ENCODE measurements at places on chromosomes 2 and 18. TPM values are rescaled to one million over a fixed set of nuclear protein-coding genes. Genes with fewer than 3 reads are reported as not detected.

DNA sequence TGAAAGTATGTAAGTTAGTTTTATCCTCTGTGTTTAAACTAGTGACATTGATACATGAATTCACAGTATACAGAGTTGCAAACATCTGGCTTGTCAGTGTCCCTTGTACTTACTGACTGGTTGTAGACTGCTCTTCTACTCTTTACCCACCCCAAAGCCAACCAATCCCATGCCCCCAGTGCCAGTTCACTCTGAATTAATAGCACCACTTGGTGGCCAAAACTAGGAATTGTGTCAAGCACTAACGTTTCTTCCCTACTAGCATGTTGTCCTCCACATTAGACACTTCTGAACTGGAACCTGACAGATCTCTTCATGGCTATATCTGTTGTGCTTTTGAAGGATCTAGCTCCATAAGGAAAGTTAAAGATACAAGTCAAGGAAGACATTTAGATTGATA, 27.2 kb upstream of the OTX1 start:
- DNase-seq: no peak

GRCh38 chr2:66667301-66667700, 232.4 kb downstream of the MEIS1 start:
- no peak for DNase-seq

- DNase-seq: no peak
These were observed 2.8 kb upstream of the MXD1 start for GRCh38 chr2:69911985-69912563.

The DCDC2C gene
- not detected for total RNA-seq

The SOX11 gene
- not detected for total RNA-seq

- DNase-seq: no peak
These were observed 60.3 kb downstream of the RFTN2 start for GRCh38 chr2:197615016-197615652.

DNA sequence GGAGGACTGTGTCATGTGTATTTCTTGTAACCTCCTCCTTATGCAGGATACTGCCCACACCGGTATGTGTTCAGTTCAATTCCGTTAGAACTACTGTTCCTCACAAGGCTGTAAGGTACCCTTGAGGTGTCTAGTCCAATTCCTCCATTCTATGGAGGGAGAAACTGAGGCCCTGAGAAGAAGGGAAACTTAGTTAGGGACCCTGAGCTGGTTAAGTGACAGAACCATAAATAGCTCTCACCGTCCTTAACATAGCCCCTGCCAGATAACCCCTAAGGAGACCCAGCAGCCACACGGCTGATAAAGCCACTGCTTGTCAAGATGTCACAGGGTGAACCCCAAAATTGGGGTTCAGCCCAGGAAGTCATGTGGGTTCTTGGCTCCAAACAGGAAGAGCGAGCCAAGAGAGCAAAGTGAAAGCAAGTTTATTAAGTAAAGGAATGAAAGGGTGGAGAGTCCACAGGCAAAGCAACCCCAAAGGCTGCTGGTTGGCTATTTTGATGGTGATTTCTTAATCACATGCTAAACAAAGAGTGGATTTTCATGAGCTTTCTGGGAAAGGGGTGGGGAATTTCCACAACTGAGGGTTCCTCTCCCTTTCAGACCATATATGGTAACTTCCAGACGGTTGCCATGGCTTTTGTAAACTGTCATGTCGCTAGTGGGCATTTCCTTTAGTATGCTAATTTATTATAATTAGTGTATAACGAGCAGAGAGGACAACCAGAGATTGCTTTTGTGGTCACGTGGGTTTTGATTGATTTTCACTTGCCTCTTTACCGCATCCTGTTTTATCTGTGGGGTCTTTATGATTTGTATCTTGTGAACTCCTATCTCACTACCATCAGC, 83.4 kb upstream of the RTN4 start:
- peak; percentile 63 for DNase-seq

DNA sequence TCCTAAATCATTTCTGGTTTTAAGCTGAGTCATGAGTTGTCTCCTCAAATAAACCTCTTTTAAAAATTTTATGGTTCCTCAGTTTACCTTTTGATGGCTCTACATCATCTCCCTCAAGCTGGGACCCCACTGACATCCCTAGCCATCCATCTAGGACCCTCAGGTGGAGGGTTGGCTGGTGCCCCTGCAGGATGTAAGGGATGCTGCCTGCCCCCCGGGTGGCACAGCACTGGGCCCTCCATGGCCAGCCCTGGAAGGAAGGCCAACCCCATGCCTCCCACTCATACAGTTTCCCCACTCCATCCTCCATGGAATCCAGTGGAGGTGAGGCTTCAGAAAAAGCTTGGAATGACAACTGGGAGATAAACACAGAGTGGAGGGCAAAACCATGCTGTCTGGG, 17.2 kb upstream of the GPC1 start:
- no peak for DNase-seq

GRCh38 chr18:61719671-61720070, 173.1 kb downstream of the RNF152 start:
- DNase-seq: no peak

The SNORC gene
- total RNA-seq: 1.7 TPM

GRCh38 chr18:24369426-24369825, 28.2 kb downstream of the OSBPL1A start:
- peak; percentile 66 for DNase-seq

DNA sequence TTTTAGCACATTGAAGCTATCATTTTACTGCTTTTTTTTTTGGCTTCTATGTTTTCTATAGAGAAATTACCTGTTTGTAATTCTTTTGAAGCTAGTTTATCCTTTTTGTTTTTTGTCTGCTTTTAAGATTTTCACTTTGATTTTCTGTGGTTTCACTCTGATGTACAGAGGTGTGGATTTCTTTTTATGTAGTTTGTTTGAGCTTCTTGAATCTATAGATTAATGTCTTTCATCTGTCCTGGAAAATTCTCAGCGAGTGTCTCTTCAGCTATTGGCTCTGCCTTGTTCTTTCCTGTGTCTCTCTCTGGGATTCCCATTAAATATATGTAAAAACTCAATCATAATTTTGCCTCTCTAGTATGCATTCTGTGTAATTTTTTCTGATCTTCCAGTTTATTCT, 8.4 kb downstream of the POLE4 start:
- DNase-seq: no peak

- DNase-seq: no peak
These were observed 39.1 kb downstream of the CYRIA start for GRCh38 chr2:16626497-16626896.

GRCh38 chr2:79670198-79670597, 157.3 kb downstream of the CTNNA2 start:
- no peak for DNase-seq

DNA sequence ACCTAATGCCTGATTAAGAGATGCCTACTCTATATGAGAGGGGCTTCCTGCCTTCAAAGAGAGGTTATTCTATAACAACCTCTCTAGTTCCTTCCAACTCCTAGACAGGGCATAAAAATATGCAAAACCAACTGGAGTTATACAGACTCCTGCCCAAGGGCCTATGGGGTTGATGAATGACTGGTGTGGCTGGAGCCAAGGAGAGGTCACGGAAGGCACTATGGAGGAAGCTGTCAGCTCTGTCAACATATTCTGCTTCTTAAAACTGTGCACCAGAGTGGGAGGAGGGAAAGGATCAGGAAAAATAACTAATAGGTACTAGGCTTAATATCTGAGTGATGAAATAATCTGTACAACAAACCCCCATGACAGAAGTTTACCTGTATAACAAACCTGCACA, 120.9 kb upstream of the CDC42EP3 start:
- DNase-seq: no peak

DNA sequence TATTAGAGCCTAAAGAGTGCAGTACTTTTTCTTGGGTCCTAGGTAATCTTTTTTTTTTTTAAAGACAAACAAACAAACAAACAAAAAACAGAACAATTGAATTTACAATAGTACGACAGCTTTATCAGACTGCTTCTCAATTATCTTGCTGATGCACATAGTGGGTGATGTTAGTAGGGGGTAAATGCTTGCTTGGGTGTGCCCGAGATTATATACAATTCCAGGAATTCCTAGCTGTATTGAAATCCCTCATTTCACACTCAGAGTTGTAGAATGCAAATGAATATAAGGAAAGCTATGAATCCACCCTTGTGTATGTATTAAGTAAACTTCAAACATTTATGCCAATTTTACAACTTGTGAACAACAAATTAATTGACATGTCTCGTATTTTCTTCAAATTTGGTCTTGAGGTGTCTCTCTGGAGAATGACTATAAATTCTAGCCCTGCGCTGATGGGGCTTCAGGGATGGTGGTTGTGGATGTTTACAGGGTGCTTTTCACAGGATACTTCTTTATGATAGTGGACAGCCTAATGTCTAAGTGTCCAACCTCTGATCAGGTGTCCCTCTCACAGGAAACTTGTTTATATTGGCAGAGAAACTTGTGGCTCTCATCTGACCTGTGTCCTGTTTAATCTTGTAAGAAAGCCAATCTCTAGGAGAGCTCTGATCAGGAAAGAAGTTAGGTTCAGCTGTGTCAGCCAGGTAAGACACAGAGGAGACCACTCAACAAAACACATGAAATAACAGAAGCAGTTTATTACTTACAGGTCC, 61.9 kb upstream of the SLC39A10 start:
- DNase-seq: no peak

The UGT1A4 gene
- not detected for total RNA-seq

The MBD1 gene
- 69.4 TPM for total RNA-seq

GRCh38 chr2:164155558-164155957, 419.8 kb upstream of the FIGN start:
- no peak for DNase-seq

- no peak for DNase-seq
These were observed 43.0 kb upstream of the CAVIN2 start for GRCh38 chr2:191889931-191890330.

DNA sequence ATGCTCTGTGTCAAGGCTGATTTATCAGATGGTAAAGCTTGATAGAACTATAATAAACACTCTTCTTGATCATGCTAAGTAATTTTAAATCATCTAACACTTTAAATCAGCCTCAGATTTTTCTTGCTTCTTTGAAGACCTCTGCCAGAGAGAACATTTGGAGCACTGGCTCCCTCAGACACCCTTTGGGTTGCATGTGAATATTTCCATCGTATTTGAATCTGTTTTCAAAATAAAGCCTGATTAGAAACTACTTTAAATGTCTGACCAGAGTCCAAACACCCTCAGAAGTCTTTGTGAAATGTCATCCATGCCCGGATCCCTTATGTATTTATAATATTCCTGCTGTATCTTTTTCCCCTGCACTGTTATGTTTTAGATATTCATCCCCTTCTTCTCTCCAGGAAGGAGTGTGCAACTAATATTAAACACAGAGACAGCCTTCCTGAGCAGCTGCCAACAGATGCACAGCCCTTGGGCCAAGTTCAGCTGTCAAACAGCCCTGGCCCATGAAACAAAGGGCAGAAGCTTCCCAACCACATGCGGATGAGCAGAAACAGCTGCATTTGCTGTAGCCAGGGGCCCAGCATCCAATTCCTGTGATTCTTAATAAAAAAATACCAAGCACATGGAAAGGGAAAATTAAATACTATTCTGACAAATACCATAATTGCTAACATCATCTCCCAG, 46.5 kb downstream of the DPP10 start:
- no peak for DNase-seq

DNA sequence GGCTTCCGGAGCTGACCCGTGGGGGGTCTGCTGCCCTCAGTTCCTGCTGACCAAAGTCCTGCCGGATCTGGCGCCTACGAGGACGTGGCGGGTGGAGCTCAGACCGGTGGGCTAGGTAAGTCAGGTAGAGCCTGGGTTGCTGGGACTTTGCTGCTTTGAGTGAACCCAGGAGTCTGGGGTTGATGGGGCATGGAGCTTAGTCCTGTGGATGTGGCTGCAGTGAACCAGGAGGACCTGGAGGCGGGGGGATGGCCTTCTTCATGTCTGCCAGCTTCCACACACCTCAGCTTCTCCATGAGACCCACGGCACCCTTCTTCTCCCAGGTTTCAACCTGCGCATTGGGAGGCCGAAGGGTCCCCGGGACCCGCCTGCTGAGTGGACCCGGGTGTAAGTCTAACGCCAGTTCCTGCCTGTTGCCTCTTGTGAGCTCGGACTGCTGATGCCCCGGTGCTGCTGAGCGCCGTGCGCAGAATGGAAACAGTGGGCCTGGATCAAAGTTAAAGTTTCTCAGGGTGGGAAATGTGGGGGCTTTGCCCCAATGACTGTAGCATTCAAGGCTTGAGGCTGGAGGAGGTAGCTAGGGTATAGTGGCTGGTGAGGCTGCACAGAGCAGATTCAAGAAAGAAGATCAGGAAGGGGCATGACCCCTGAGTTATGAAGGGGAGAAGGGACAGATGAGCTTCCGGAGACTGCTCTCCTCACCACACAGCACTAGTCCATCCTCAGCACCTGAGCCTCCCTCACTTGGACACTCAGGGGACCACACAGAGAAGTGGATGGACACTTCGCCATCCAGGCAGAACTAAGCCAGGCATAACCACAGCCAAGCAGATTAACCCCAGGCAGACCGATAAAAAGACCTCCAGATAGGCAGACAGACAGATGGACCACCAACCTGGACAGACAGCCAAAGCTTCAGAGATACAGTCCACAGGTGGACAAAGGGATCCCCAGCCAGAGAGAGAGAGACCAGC, 17.3 kb downstream of the PTPN18 start:
- no peak for DNase-seq

GRCh38 chr2:71647356-71647755, 194.0 kb downstream of the DYSF start:
- DNase-seq: no peak

- no peak for DNase-seq
These were observed 7.6 kb downstream of the CYP26B1 start for GRCh38 chr2:72139874-72140620.

The CHST9 gene
- total RNA-seq: not detected

- no peak for DNase-seq
These were observed 72.7 kb downstream of the ACVR1 start for GRCh38 chr2:157803476-157803875.

The MYO7B gene
- total RNA-seq: 0.58 TPM

DNA sequence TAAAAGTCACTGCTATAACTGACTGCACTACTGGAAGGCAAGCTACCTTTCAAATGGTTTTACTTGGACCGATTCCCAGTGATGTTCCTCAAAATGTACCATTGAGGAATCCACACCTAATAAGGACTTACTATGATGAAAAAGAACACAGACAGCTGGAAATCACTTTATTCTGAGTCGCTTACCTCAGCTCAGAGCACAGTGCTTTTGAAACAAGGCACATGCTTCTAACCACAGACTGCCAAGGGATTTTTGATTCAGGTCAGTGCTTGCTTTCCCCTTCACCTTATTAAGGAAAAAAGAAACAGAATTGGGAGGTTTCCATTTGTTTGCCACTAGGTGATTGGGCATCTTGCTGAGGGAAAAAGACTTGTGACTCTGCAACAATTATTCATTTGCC, 707.5 kb upstream of the FSHR start:
- DNase-seq: no peak

The DNER gene
- total RNA-seq: not detected

The LRATD1 gene
- total RNA-seq: not detected

DNA sequence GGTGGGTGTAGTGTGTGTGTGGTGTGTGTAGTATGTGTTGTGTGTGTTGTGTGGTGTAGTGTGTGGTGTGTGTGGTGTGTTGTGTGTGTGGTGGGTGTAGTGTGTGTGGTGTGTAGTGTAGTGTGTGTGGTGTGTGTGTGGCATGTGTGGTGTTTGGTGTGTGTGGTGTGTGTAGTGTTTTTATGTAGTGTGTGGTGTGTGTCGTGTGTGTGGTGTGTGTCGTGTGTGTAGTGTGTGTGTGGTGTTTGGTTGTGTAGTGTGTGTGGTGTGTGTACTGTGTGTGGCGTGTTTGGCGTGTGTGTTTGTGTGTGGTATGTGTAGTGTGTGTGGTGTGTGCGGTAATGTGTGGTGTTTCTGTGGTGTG, 4.7 kb upstream of the RTP5 start:
- no peak for DNase-seq

GRCh38 chr18:33291539-33291938, 149.0 kb downstream of the CCDC178 start:
- no peak for DNase-seq

The HOXD8 gene
- not detected for total RNA-seq

- no peak for DNase-seq
These were observed 147.6 kb downstream of the CYP26B1 start for GRCh38 chr2:72000110-72000509.
